Stimulated activated CD4-positive, alpha-beta T cell treated with anti-CD3 and anti-CD28 coated beads, Interleukin-1b, Interleukin-23, amount 100 ng/mL, for 1 hour (primary cell): ENCODE measurements at places on chromosomes 4 and X.

DNA sequence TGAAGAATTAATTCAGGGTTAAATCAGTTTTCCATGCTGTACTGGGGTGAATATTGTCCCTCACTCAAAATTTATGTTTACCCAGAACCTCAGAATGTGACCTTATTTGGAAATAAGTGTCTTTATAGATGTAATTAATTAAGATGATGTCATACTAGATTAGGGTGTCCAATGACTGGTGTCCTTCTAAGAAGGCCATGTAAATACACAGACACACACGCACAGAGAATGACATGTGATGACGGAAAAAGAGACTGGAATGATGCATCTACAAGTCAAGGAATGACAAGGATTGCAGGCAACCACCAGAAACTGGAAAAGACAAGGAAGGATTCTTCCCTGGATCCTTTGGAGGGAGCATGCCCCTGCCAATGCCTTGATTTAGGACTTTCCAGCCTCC is 84.6 kb upstream of the GPR34 start:
- no peak for DNase-seq

DNA sequence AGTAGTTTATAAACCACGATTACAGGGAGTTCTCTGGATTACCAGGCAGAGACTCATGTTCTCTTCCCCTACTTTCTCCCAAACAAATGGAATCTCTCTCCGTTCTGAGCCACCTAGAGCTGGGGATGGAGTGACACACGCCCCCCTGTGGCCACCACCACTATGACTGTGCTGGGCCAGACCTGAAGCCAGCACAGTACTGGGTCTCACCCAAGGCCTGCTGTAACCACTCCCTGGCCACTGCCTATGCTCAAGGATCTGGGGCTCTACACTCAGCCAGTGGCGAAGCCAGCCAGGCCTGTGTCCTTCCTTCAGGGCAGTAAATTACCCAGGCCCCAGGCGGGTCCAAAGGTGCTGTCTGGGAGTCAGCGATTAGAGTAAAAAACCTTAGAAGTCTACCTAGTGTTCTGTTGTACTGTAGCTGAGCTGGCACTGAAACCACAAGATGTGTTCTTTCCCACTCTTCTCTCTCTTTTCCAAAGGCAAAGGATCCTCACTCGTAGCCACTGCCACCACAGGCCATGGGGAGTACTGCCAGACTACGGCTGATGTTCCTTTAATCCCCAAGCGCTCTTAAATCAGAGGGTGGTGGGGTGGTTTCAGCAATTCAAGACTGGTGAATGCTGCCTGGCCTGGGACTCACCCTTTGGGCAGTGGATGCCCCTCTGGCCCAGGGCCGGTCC is 412.2 kb upstream of the ARX start:
- no peak for DNase-seq

DNA sequence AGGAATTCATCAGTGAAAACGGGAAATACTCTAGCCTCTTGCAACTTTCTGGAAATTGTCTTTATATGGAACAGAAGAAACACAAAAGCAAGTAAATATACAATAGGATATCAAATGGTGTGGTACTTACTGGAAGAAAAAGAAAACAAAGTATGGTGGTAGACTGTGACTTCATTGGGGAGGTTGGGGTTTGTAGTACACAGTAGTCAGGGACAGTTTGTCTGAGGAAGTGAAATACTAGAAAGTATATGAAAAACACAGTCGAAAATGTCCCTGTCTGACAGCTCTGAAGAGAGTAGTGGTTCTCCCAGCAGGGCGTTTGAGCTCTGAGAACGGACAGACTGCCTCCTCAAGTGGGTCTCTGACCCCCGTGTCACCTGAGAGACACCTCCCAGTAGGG is 390.0 kb upstream of the NWD2 start:
- DNase-seq = no peak

GRCh38 chrX:128698573-128699181 is 646.5 kb upstream of the ACTRT1 start:
- no peak for DNase-seq

DNA sequence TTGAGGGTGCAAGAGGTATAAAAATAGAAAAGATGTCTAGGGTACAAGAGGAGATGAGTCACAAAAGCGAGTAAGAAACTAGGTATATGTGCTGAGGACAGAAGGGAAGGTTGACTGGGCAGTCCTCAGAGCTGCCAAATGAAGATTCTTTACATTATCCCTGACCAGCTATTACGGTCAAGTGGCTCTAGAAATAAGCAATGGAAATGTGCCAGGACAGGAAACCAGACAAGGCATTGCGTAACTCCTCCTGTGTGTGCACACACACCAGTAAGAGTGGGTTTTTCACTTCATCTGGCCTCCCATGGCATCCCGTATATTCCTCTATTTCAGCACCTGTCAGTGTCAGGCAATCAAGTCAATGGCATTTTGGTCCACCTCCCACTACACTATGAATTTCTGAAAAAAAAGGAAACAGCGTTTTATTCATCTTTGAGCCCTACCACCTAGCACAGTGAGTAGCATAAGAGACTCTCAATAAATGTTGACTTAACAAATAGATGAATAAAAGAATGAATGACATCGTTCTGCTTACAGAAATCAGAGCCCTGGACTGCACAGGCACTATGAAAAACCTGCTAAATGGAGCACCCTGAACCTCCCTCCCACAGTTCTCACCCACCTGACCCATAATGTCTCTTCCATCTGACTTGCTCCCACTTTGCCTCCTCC is 62.6 kb upstream of the KLF3 start:
- no peak for DNase-seq

GRCh38 chr4:16235209-16235608 is 8.9 kb upstream of the TAPT1 start:
- no peak for DNase-seq

GRCh38 chr4:189828081-189828697 is 112.5 kb upstream of the FRG1 start:
- DNase-seq = no peak

DNA sequence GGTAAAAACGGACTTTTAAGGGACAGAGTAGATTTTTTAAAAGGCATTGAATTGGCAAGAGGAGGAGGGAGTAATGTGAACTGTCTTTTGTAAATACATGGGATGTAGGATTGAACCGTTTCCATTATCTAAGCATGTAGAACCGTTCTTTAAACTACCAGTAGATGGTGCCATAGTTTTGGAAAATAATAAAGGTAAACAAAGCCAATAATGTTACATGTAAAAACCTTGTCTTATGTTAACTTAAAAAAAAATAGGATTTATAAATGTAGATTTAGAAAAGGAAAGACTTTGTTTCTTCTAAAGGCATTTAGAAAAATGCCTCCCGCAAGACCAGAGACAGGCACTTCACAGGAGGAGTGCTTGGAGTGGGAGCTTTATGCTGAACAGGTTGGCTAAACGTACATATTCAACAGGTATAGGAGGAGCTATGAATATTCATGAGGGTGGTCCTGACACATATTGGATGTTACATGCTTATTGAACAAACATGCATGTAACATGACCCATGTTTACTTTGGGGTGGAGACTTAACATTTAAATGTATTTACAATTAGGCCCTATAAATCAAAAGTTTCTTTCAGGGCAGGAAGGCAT is 45.5 kb upstream of the FAM241A start:
- DNase-seq = no peak

DNA sequence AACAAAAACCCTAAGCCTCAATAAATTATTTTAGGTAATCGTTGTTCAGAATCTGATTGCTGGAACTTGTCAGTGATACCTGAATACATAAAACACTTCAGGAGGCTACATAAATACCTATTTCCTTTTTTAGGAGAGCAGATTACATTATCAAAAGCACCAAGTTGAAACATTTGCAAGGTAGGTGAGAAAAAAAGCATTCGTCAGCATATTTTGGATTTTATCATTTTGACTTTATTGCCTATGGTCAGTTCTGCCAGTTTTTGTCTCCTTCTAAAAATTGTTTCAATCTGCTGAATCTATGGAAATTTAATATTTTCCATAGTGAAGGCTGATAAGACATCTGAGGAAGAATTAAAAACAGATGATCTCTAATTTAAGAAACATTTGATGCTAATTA is 16.5 kb upstream of the MAD2L1 start:
- DNase-seq = no peak

GRCh38 chr4:42482516-42483327 is 85.4 kb downstream of the SHISA3 start:
- DNase-seq = no peak

DNA sequence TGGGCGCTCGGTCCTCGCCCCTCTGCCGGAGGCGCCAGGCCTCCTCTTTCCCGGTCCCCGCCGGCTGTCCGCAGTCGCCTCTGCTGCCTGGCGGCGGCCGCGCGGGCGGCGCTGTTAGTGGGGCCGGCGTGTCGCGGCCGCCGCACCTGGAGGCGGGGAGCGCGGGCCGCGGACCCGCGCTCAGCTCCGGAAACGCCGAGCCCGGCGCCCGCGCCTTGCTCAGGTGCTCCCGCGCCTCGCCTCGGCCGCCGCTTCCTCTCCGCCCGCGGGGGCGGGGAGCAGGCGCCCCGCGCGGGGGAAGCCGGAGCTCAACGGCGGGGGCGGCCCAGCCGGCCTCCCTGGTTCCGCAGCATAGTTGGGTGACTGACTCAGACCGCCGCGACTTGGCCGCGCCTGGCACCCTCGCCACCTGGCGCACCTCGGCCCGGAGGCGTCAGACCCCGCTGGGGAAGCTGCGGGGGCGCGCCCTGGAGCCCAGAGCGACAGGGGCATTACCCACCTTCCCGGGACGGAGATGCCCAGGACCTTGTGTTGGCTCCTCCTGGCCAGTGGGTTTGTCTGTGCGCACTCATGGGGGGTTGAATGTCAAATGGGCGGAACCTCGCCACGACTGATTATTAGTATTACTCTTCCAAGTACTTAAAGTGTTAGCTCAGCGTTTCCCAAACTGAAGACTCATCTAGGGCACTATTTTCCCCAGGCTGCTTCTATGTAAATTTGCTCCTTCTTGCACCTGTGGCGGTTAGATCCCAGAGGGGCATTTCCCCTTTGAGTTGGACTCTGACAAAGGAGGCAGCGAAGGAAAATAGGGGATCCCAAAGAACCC is at the start of gene ARAP2:
Gene ARAP2, minus strand, starts transcription at position 258 of the 826 bp plus-strand sequence. CDS start 15,028 bp downstream, outside the sequence.
- DNase-seq = peak; percentile 56

- DNase-seq = no peak
Observed at GRCh38 chr4:147794787-147795413, 63.0 kb downstream of the ARHGAP10 start.

GRCh38 chr4:134201216-134202161 is at the start of gene PABPC4L:
TSS of gene PABPC4L (minus strand) at chr4:134201789. CDS start at chr4:134201019, 770 bp downstream.
- no peak for DNase-seq

- DNase-seq = no peak
Observed at GRCh38 chr4:7926822-7927221, 12.8 kb downstream of the AFAP1 start.

DNA sequence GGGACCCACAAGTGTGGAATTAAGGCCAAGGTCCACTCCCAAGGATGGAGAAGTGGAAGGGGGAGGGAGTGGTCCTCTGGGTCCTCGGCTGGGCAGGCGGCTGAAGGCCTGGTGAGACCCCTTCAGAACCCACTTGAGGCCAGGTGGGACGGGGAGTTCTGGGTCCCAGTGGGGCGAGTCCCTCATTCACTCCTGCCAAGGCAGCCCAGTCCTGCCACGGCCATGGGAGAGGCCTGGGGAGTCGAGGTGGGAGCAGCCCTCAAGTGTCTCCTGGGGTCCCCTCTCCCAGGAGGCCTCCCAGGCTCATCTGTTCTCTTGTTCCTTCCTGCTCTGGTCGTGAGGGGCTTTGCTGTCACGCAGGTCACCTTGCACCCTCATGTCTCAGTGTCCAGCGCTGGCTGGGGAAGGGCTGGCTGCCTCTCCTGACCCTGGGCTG is 6.1 kb upstream of the SH3BP2 start:
- DNase-seq = no peak

GRCh38 chrX:1657367-1658070 is 42.7 kb downstream of the ASMT start:
- DNase-seq = no peak

DNA sequence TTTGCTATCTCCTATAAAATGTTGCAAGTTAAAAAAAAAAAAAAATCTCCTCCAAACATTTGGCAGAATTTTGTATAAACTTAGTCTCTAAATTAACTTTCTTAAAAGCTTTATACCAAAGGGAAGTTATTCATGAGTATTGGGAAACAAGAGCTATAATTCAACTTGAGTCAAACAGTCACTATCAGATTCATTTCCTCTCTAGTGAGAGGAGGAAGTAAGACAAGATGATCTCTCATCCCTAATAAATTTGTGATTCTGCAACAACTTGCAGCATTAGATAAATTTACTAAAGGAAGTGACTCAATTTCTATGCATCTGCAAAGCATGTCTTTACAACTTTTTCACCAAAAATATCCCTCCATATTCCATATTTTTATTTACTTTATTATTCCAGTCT is 135.4 kb upstream of the GNPDA2 start:
- DNase-seq = no peak

DNA sequence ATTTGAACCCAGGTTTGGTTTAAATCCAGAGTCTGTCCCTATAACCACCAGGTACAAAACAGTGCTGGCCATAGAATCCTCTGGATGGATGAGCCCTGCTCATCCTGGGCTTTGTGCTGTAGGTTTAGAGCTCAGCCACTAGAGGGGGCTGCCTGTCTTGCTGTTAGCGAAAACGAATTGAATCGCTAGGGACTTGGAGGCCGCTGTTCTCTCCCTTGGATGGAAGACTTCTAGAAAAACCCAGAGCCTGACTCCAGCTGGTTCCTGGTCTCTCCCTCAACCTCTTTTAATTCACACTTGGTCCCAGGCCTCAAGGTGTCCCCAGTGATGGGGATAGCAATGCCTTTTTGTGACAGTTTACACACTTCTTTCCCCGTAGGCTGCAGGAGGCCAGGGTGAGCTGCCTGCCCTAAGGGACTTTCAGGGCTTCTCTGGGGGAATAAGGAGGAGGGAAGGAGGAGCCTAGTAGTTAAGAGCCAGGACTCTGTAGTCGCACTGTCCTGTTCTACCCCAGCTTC is 8.7 kb downstream of the RIPPLY1 start:
- peak; percentile 10 for DNase-seq

DNA sequence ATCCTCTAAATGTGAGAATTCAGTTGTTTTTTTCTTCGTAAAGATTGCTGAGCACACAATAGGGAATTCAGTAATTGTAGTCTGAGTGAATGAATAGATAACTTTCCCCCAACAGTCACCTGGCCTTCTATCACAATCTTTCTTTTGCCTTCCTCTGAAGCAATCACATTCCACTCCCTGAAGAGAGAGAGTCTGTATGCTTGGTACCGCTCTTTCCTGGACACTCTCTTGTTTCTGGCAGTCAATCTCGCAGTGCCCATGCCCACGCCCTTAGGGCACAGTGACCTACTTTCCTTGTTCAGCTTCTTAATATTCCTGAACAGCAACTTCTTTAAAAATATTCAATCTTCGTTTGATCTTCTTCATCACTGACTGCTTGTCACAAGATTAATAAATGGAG is 255.9 kb downstream of the ADAMTS3 start:
- no peak for DNase-seq

- no peak for DNase-seq
Observed at GRCh38 chrX:64975491-64975890, 759 bp downstream of the ZC4H2 start.

- no peak for DNase-seq
Observed at GRCh38 chr4:27717431-27717755, 856.8 kb downstream of the STIM2 start.

DNA sequence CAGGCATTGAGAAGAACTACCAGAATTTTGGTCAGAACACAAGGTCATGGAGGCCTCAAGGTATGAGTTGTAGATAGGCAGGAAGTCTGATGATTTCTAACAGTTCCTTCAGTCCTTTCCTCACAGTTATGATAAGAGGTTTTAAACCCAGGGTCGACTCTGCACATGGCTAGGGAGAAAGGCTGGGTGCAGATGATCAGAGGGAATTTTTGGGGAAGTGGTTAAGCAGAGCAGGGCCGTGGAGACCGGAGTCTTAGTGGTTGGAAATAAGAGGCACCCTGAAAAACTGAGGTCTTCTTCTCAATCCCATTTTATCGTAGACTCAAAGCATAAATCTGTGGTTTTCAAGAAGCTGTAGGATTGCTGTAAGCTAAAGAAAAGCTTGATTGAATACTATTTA is 118.5 kb upstream of the ANK2 start:
- no peak for DNase-seq
